ENCODE measurements at places on chromosomes 2 and 18. TPM values are rescaled to one million over a fixed set of nuclear protein-coding genes. Genes with fewer than 3 reads are reported as not detected.

- no peak overlapping the region for H3K4me3 ChIP-seq
- no peaks in the 10 kb centered on the region for H3K4me1 ChIP-seq
- DNase-seq = no peak
Observed at GRCh38 chr18:44957461-44957860, 276.8 kb downstream of the SETBP1 start.

Gene ERICH2
- not detected for total RNA-seq

GRCh38 chr2:40251137-40251536, 200.8 kb downstream of the SLC8A1 start:
- no peaks in the 10 kb centered on the region for H3K4me1 ChIP-seq
- H3K4me3 ChIP-seq = no peak overlapping the region
- no peak overlapping the region for H3K27ac ChIP-seq
- no peaks in the 10 kb centered on the region for H3K27me3 ChIP-seq
- H3K36me3 ChIP-seq = no peaks in the 10 kb centered on the region
- DNase-seq = no peak

DNA sequence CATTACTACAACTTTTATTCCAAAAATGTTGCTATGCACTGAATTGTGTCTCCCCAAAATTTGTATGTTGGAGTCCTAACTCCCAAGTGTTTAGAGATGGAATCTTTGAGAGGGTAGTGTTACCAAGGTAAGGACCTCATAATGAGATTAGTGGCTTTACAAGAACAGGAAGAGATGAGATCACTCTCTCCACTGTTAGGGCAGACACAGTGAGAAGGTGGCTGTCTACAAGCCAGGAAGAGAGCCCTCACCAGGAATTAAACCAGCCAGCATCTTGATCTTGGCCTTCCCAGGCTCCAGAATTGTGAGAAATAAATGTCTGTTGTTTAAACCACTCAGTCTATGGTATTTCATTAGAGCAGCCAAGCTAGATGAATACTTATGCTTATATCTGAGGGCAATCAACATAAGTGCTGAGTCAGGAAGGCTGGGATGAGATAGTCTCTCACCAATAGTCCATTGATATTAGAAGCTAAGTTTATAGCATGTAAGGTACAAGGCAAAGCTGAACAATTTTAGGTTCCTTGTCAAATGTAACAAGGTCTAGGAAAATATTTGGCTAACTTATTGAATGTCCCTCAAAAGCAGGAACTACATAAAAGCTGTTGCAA, 317.6 kb upstream of the REG3G start:
- no peak for DNase-seq
- H3K27me3 ChIP-seq = no peaks in the 10 kb centered on the region
- H3K4me3 ChIP-seq = no peak overlapping the region
- H3K27ac ChIP-seq = no peak overlapping the region

Gene TBR1
- total RNA-seq = not detected

Gene VWA3B
- not detected for total RNA-seq

- no peak for DNase-seq
- no peaks in the 10 kb centered on the region for H3K36me3 ChIP-seq
- no peak overlapping the region for H3K4me3 ChIP-seq
- H3K27me3 ChIP-seq = no peaks in the 10 kb centered on the region
- no peak overlapping the region for H3K27ac ChIP-seq
- H3K4me1 ChIP-seq = peaks cover 10% of the 10 kb centered on the region
Observed at GRCh38 chr18:24396082-24396633, 1.5 kb downstream of the OSBPL1A start.

- H3K27ac ChIP-seq = peak overlapping the region; percentile 89
- peak overlapping the region; percentile 85 for H3K4me3 ChIP-seq
- DNase-seq = no peak
- H3K36me3 ChIP-seq = no peaks in the 10 kb centered on the region
Observed at GRCh38 chr2:237441605-237442274, 27.8 kb upstream of the COL6A3 start.

DNA sequence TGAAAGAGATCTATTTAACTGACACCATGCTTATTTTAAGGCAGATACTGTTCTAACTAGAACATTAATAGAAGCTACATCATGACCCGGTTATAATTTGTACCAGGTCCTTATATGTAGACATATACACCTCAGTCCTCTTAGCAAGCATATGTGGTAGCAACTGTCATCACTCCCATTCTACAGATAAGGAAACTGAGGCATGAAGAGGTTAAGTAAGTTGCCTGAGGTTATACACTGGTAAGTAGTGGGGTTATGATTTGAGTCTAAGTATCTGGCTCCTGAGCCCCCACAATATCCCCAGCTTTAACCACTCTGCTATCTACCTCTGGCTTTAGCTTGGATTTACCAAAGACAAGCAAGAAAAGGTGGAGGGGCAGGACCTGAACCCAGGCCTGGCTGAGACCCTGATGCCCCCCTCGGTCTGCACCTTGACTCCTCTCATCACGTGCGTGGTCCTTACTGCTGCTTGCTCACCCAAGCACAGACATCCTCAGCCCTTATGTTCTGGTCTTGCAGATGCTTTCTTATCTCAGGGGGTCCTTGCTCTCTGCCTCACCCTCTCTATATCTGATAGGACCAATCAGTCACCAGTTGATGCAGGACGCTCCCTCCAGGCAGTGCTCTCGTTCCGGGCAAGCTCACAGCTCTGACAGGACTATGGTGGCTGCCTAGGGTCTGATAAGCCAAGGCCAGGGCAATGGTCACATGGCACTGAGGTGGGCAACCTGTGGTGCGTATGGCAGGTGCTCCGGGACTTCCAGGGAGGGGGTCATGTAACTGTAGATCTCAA, 4.0 kb downstream of the DYSF start:
- no peak for DNase-seq
- peaks cover 12% of the 10 kb centered on the region for H3K36me3 ChIP-seq
- H3K27ac ChIP-seq = no peak overlapping the region
- H3K4me1 ChIP-seq = peaks cover 9% of the 10 kb centered on the region

Gene SLC9A2
- total RNA-seq = not detected

Gene ST8SIA5
- total RNA-seq = 0.34 TPM

DNA sequence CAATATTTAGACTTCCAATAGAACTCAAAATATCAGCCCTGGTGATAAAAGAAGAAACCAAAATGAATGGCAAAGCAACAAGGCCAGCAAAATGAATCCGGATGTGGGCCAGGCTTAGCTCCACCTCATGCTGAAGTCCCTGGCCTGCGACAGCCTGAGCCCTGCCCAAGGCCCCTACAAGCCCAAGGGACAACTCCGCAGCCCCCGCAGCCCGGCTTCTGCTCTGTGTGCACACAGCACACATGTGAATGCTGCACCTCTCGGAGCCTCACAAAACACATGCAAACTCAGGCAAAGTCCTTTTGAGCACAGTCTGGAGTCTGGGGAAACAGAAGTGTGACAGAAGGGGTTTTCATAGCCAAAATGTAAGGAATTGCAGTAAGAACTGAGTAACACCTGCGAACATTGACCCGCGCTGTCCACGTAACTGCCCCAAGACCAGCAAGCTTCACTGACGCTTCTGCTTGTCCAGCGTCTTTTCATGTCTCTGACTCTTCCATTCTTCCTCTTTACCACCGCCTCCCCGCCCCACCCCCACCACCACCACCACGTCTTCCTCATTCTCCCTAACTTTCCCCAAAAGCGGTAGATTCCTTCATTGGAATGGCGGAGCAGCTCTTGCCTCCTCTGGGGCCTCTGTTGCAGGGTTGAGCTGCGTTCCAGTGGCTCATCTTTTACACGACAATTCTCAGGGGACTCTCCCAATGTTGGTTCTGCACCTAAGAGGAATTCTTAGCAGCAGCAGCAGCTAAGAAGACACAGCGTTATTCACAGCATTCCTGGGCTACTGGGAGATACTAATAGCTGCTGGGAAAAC, 136.4 kb upstream of the COPS8 start:
- no peak for DNase-seq
- H3K4me1 ChIP-seq = peaks cover 3% of the 10 kb centered on the region
- H3K36me3 ChIP-seq = no peaks in the 10 kb centered on the region
- H3K4me3 ChIP-seq = no peak overlapping the region

- no peak for DNase-seq
- H3K27me3 ChIP-seq = no peaks in the 10 kb centered on the region
- H3K36me3 ChIP-seq = no peaks in the 10 kb centered on the region
- H3K4me3 ChIP-seq = no peak overlapping the region
Observed at GRCh38 chr2:239918749-239919148, 106.4 kb downstream of the NDUFA10 start.

GRCh38 chr2:100884145-100884621, 64.2 kb downstream of the NPAS2 start:
- H3K4me3 ChIP-seq = no peak overlapping the region
- H3K27me3 ChIP-seq = no peaks in the 10 kb centered on the region
- DNase-seq = no peak
- H3K4me1 ChIP-seq = no peaks in the 10 kb centered on the region
- H3K36me3 ChIP-seq = no peaks in the 10 kb centered on the region
- no peak overlapping the region for H3K27ac ChIP-seq

GRCh38 chr2:98128556-98129109, 41.7 kb downstream of the VWA3B start:
- peaks cover 5% of the 10 kb centered on the region for H3K36me3 ChIP-seq
- H3K27me3 ChIP-seq = peaks cover 62% of the 10 kb centered on the region
- no peak for DNase-seq
- H3K4me1 ChIP-seq = peaks cover 10% of the 10 kb centered on the region

DNA sequence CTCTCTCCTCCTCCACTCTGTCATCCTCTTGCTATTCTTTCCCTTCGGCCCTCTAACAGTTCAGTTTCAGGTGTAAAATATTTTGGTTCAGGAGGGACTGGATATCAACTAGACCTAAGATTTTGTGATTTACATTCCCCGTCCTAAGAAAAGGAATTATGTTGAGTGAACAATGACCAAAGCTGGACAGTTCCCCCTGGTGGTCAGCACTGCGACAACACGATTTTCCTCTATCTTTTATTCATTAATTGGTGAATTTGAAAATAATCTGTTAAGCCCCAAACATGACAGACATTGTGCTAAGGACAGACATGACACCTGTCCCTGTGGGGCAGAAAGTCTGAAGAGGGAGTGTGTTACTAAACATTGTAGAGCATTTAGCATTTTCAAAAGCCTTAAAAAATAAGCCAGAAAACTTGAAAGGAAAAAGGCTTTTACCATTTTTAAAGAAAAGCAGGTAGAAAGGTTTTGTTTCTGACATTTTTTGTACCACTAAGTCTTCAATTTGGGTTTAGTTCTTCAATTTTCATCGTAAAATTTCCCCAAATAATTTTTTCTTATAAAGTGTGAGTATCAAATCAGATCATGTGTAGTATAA, 28.4 kb upstream of the GTF2A1L start:
- no peak overlapping the region for H3K4me3 ChIP-seq
- H3K27me3 ChIP-seq = no peaks in the 10 kb centered on the region
- H3K36me3 ChIP-seq = no peaks in the 10 kb centered on the region
- peaks cover 6% of the 10 kb centered on the region for H3K4me1 ChIP-seq
- no peak for DNase-seq

- peaks cover 31% of the 10 kb centered on the region for H3K27me3 ChIP-seq
- H3K4me3 ChIP-seq = no peak overlapping the region
- no peak for DNase-seq
- no peak overlapping the region for H3K27ac ChIP-seq
- H3K4me1 ChIP-seq = no peaks in the 10 kb centered on the region
Observed at GRCh38 chr2:169330555-169331198, 31.7 kb downstream of the LRP2 start.

Gene HSPE1
- total RNA-seq = 61.3 TPM

DNA sequence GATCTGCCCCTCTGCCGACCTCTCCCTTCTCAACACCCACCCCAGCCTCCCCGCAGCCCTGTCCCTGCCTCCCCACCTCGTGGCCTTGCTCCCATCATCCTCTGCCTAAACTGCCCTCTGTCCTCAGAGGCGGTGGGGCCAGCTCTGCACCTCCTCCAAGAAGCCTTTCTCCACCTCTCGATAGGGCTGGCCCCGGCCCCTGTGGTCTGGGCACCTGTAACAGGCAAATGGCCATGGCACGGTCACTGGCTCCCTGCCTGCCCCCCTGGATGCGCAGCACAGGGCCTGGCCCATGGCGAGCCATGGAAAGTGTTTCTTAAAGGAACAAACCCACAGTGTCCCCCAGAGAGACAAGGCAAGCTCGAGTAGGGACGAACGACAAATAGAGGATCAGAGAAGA, 42.0 kb downstream of the MYO7B start:
- H3K4me1 ChIP-seq = peaks cover 6% of the 10 kb centered on the region
- DNase-seq = no peak
- H3K4me3 ChIP-seq = no peak overlapping the region
- no peaks in the 10 kb centered on the region for H3K36me3 ChIP-seq
- peaks cover 36% of the 10 kb centered on the region for H3K27me3 ChIP-seq

DNA sequence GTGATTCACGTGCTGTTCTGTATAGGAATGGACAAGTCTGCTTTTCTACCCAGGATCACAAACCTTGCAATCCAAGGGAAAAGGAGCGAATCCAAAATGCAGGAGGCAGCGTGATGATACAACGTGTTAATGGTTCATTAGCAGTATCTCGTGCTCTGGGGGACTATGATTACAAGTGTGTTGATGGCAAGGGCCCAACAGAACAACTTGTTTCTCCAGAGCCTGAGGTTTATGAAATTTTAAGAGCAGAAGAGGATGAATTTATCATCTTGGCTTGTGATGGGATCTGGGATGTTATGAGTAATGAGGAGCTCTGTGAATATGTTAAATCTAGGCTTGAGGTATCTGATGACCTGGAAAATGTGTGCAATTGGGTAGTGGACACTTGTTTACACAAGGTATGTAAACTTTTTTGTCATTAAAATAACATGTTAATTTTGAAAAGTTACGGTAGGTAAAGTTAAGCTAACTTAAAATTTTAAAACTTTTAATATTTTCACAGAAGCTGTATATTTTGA, 33.0 kb downstream of the PPM1B start:
- no peak for DNase-seq
- H3K4me1 ChIP-seq = peaks cover 32% of the 10 kb centered on the region
- H3K4me3 ChIP-seq = peak overlapping the region; percentile 7
- H3K27me3 ChIP-seq = no peaks in the 10 kb centered on the region
- H3K36me3 ChIP-seq = peaks cover 3% of the 10 kb centered on the region

- no peak for DNase-seq
- no peaks in the 10 kb centered on the region for H3K36me3 ChIP-seq
- no peaks in the 10 kb centered on the region for H3K4me1 ChIP-seq
- H3K27me3 ChIP-seq = peaks cover 10% of the 10 kb centered on the region
Observed at GRCh38 chr2:118529908-118530599, 317.4 kb downstream of the EN1 start.

DNA sequence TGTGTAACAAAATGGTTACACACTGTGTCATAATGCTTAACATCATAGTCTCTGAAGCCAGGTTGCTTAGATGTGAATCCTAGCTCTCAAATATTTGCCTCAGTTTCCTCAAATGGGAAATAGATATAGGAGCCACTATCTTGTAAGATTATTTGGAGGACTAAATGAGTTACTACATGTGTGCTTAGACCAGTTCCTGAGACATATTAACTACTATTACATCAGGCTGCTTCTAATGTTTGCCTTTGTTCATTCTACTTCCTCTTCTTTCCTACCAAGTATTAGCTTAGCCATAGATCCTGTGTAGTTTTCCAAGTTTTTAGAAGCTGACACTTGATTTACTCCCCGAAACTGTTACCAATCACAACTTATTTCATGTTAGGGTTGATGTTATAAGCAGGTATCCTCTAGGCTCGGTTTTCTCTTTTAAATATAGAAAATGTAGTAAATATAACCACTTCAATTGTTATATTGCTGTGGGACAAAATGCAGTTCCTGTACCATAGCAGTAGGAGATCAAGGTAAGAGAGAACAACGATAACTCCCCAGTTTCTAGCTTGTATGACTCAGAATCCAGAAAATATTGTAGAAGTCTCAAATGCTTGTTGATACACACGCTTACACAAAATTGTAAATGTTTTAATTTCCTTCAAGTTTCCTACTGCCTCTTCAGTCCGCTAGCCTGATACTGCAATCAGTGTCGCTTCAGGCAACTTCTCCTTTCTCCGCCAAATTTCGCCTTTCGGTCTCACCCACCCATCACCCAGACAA, 751 bp upstream of the DNAJC10 start:
- peaks cover 13% of the 10 kb centered on the region for H3K27me3 ChIP-seq
- H3K36me3 ChIP-seq = peaks cover 3% of the 10 kb centered on the region
- H3K4me3 ChIP-seq = no peak overlapping the region
- peaks cover 6% of the 10 kb centered on the region for H3K4me1 ChIP-seq
- H3K27ac ChIP-seq = no peak overlapping the region

Data from T-helper 17 cell (primary cell).